Activated effector memory CD4-positive, alpha-beta T cell treated with anti-CD3 and anti-CD28 coated beads, Interleukin-2, amount 50 U/mL, for 16 hours (primary cell): ENCODE measurements at places on chromosomes 5 and 9.

DNA sequence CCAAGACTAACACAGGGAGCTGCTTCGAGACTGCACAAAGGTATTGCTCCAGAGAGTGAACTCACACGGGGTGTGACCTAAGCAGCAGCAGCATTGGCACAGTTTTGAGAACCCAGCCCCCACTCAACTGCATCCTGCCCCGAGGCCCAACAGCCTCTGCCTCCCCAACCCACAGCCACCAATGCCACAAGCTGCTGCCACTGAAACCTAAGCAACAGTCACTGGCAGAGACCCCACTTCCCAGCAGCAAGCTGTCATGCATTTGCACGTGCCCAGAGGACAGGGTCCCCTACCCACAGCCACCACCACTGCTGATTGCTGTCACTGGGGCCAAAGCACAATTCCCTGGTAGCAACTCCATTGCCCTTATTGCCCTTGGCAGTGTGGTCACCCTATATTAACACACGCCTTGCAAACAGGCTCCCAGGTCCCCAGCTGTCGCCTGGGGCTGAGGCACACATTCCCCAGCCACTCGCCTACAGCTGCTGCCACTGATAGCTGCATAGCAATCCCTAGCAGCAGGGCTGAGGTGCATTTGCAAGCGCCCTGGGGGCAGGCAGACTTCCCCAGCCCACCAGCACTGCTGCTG lies 141.0 kb downstream of the AGTPBP1 start:
- no peak for DNase-seq

DNA sequence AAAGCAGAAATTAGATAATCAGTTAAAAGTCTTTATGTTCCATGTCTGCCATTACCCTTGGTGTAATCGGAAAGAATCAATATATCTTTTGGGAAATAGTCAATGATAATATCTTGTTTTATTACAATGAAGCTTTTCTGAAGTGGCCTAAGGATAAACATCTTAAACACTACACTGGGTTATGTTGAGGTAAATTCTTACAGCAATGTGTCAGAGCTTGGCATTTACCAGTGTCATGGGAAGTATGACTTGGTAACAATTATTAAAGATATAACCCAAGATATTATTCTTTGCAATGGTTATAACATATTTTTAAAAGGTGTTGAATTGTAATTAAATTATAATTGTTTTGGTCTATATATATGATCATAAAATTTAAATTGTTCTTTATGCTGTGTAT lies 84.7 kb downstream of the CFAP95 start:
- DNase-seq = no peak

DNA sequence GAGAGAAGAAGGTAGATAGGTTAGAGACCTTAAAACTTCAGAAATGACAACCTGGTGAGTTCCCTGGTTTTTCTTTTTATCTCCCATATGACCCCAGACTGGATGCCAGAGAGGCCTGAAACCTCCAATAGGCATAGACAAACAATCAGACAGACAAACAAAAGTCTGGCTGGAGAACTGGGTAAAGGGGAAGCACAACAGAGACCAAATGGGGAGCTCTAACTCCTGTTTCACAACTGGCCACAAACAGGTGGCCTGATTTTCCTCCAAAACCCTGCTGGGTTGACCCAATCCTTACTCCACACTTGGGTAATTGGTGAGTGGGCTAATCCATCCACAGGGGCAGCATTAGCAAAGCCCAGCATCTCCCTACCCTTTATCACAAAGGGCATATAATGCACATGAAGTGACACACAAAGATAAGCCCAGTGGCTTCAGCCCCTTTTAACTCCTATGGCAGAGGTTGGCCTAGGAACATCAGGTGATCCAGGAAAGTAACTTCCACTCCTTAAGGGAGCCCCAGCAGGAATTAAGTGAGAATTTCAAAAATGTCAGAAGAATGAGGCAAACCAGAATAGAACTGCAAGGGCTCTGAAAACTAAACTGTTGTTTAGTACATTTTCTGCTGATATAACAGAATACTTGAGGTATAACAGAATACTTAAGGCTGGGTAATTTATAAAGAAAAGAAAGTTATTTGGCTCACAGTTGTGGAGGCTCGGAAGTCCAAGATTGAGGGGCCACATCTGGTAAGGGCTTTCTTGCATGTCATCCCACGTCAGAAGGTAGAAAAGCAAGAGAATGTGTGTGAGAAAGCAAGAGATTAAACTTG lies 60.9 kb upstream of the ROR2 start:
- DNase-seq = no peak

DNA sequence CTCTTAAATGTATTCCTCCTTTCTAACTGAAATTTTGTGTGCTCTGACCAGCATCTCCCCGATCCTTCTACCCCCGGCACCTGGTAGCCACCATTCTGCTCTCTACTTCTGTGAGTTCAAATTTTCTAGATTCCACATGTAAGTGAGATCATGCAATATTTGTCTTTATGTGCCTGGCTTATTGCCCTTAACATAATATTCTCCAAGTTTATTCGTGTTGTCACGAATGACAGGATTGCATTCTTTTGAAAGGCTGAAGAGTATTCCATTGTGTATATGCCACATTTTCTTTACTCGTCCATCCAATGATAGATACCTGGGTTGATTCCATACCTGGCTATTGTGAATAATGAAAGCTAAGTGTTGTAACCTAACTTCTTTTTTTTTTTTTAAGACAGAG lies 29.0 kb downstream of the FBXL7 start:
- no peak for DNase-seq

DNA sequence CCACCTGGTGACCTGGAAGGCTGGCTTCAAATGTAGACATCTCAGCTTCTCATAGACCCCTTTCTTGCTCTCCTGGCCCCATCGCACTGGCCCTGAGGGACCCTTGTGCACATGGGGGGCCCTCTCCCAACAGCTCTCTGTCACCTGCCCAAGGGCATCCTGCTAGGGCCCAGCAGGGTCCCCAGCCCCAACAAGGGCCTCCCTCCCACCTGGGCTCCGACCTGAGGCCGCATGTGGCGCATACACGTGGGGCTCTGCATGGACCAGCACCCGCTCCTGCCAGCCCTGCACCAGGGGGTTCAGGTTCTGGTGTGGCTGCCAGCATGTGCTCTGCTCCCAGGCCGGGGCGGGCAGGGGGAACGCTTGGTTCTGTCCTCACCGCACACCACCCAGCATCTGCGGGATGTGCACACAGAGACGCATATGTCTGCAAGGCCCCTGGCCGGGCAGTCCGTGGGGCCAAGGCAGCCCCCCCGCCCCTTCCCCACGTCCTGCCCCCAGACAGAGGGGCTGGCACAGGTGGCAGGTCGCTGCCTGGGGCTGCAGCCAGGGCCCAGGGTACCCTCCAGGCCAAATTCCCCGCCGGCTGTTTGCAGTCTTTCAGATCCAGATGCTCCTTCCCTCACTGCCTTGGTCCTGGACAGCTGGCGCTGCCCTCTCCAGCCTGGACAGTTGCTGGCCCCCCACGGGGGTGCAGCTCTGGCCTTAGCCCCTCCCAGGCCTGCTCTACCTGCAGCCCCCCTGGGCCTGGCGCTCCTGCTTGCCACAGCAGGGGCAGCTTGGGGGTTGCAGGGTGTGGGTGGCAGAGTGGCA lies 17.9 kb upstream of the NRARP start:
- DNase-seq = peak; percentile 58

DNA sequence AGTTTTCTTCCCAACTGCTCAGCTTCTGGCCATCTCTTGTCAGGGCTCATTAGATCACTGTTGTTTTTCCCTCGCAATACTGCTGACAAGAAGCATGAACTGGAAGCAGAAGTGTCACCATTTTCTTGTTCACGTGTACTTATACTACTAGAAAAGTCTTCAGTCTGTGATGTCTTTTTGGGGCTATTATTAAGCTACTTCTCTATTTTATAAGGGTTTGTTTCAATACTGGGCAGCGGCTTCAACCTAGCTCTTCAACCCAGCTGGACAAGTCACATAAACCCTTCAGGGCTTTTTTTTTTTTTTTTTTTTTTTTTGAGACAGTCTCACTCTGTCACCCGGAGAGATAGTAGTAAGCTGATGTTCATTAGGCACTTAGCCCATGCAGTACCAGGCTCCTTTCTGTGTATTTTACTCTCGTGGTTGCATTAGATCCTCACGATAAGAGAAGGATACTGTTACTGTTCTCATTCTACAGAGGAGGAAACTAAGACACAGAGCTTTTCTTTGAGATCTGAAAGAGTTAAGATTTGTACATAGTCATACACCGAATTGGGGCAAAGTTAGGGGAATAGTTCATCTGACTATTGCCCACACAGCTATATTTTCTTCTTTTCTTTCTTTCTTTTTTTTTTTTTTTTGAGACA lies 20.5 kb downstream of the RAPGEF1 start:
- DNase-seq = no peak

- DNase-seq = no peak
Observed at GRCh38 chr5:105167092-105167491, 1604.5 kb upstream of the NUDT12 start.

DNA sequence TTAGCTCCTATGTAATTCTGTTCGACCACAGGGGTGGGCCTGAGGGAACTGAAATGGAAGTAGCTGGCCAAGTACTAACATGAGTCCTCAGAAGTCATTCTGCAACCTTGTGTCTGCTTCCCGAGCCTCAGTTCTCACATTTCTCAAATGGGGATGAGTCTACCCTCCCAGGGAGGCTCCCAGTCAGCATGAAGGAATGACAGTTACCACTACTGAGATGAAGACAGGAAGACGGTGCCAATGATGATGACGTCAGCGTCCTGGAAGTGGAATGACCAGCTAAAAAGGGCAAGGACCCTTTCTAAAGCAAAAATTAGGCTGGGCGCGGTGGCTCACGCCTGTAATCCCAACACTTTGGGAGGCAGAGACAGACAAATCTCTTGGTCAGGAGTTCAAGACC lies 6.8 kb downstream of the PIP5KL1 start:
- DNase-seq = no peak

DNA sequence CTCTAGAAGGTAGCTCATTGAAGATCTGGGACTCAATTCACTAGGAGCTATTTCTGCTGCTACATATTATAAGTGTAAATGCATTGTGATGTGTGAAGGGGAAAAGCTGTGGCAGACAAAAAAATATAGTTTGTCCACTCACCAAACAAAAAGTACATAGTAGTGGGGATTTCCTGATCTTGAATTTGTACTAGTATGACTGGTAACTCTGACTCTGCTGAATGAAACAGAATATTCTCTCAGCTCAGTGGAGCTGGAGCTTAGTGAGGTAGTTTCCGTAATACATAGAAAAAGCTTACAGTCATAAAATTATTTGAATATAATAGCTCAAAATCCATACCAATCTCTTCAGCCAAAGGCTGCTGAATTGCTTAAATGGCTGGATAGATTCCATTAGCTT lies 455.6 kb upstream of the CD180 start:
- DNase-seq = no peak

DNA sequence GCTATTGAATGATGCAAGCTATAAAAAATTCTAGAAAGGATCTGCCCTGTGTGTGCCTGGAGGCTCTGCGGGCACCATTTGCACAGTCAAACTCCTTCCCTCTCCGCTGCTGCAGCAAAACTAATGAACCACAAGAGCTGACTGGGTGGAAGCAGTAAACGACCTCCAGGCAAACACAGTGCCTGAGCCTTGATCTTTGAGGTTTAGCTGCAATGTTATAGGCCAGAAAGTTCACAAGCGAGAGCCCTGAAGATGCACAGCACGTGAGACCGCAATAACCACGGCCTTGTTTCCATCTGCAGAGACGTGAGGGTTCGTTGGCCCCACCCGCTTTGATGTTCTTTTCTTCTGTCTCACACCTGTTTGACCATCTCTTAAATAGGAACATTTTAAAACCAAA lies 69.2 kb upstream of the S1PR3 start:
- DNase-seq = peak; percentile 70

DNA sequence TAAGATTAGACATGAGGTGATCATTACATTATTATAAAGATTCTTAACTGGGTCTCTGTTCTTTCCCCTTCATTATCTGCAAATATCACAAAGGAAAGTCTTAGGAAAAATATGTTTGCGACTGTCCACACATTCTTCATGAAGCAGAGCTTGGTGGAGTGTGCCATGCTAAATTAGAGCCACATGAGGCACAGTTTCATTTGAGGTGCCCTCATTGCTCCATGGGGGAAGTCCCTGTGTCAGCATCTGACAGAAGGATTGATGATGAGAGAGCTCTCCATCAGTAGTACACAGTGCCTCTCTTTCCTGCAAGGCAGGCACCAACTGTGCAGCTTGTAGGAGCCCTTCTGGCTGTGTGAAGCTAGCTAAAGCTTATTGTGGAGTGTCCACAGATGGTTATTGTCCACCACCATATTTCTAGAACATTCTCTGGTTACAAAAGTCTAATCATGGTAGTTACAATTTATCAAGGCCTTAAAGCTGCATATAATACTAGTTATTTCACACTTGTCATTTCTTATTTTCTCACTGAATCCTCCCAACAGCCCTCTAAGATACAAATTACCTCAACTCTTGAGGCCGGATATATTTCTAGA lies 63.9 kb downstream of the C9orf152 start:
- peak; percentile 66 for DNase-seq

DNA sequence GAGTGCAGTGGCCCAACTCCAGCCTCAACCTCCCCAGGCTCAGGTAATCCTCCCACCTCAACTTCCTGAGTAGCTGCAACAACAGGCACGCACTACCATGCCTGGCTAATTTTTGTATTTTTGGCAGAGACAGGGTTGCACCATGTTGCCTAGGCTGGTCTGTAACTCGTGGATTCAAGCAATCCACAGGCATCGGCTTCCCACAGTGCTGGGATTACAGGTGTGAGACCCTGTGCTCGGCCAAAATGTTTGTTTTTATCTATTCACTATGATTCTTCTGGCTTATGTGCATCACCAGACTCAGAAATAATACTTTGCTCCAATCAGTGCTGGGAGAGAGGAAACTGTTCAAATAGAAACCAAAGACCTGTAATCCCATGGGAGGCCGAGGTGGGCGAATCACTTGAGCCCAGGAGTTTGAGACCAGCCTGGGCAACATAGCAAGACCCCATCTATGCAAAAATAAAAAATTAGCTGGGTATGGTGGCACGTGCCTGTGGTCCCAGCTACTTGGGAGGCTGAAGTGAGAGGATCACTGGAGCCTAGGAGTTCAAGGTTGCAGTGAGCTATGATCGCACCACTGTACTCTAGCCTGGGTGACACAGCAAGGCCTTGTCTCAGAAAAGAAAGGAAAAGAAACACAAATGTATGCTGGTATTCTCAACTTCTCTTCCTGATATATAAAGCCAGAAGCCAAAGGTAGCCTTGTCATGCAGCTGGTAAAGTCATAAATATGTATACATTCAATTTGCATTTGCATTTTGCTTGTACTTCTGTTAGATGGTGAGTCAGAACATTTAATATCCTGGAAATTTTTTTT lies 4.5 kb downstream of the PIP5K1B start:
- no peak for DNase-seq

GRCh38 chr5:75142566-75143136 lies 90.3 kb upstream of the GCNT4 start:
- no peak for DNase-seq

DNA sequence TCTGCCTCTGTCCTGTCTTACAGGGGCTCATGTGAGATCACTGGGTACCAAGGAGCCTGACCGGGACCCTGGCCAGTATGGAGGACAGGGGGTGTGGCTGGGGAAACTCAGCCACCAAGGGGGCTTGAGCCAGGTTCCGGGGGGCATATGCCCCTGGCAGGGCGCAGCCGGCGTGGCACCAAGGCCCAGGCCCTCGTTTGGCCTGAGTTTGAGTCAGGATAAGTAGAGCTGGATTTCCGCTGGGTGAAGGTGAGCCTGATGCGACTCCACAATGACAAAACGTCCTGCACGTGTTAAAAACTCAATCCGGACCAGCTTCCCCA lies 616 bp upstream of the TSPAN17 start:
- no peak for DNase-seq
